ENCODE measurements at places on chromosomes 2 and 18.

DNA sequence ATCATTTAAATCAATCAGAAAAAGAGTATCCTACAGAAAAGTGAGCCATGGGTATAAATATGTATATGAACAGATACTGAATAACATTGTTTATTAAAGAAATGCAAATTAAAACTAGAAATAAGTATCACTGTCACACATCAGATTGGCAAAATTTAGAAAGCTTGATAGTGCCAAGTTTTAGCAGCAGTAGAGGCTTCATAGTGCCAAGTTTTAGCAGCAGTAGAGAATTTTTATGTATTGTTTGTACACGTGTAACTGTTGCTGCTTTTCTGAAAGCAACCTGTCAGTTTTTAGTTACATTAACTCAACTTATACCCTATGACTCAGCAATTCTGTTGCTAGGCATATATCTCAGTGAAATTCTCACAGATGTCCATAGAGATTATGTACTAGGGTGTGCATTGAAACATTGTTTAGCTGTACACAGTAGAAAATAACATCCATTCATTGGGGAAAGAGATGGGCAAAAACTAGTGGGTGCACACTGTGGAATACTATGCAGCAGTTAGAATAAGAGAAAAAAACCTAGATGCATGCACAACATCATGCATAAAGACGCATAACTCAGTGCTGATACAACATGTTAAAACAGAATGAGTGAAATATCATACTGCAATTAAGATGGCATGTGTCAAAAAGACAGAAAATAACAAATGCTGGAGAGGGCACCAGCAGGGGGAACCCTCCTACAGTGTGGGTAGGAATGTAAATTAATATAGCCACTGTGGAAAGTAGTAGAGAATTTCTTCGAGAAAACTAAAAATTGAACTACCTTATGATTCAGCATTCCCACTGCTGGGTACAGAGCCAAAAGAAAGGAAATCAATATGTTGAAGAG lies 294.5 kb upstream of the NT5C1B start:
- no peak for DNase-seq

DNA sequence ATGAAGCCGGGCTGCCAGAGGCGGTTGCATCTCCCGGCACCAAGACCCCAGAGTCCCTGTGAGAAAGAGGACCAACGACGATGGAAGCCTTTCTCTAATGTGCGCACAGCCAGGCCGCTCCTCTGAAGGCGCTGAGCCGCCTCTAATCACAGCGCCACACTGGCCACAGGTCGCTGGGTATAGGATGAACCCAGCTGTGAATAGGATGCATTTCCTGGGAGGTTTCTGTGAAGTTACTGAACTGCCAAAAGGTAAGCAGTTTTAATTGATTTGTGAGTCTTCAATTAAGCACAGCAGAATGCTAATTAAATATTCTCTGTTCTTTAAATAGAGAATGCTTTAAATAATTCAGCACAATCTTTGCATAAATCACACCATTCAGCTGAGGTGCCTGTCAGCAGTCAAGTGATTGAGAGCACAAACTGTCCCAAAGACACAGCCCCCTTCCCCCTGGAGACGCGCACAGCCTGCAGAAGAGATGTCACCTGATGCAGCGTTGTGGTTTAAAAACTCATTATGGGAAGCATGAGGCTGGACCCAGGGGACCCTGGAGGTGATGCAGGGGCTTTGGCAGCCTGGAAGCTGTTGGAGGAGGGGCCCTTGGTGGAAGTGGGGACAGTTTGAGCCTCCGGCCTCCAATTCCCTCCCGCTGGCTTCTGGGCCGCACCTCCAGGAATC lies 98.1 kb downstream of the RTP5 start:
- DNase-seq = no peak

GRCh38 chr2:236593956-236594355 lies 24.3 kb downstream of the ACKR3 start:
- no peak for DNase-seq

GRCh38 chr2:41735006-41735405 lies 312.8 kb upstream of the PKDCC start:
- DNase-seq = no peak

GRCh38 chr18:36808681-36809080 lies 20.1 kb downstream of the TPGS2 start:
- no peak for DNase-seq

- DNase-seq = no peak
Observed at GRCh38 chr2:108128249-108128648, 111.5 kb upstream of the SULT1C3 start.

DNA sequence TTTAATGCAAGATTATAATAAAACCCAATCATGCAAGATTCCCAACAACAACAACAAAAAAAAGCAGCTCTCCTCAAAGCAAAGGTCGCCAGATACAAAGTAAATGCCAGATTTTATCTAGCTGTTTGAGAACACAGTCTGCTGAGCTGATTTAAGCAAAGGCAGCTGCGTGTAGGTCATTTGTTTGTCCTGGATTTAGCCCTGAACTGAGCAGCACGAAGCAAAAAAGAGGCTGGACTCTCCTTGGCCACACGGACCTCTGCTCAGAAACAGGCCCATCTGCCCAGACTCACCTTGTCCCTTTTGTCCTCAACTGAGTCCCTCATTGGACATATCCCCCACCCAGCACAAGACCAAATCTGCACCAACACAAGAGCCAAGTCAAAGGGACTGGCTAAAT lies 91.5 kb downstream of the PID1 start:
- no peak for DNase-seq

All from GF-D8 (cell line).